Activated effector memory CD4-positive, alpha-beta T cell treated with anti-CD3 and anti-CD28 coated beads, Interleukin-2, amount 50 U/mL, for 16 hours (primary cell): ENCODE measurements at places on chromosomes 5 and 9.

DNA sequence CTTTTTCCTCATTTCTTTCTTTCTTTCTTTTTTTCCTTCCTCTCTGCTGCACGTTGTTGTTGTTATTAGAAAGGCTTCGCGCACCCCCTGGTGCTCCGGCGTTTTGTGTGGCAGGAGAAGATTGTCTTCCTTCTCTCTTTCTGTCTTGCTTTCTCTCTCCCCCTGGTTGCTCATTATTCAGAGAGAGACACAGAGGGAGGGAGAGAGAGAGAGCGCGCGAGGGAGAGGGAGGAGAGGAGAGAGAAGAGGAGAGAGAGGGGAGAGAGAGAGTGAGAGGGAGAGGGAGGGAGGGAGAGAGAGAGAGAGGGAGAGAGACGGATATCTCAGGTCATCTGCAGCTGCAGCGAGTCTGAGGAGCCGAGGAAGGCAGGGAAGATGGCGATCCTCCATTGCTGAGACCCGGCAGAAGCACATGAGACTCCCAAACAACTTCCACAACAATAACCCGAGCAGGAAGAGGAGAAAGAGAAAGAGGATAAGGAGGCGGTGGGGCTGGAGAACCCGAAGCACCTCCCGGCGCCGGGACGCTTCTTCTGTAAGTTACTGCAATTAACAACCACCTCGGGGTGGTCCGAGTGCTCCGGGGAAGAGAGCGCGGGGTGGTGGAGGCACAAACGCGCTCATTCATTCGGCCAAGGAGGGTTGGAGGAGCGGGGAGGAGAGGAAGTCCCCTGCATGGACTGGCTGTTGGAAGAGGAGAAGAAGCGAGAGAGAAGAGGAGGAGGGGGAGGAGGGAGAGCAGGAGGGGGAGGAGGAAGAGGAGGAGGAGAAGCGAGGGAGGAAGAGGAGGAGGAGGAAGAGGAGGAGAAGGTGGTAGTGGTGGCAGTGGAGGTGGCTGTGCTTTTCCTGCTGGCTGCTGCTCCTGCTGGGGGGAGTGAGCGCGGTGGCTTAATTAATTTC lies at the start of gene ZNF462:
Gene ZNF462 (plus strand): TSS at position 346 of the 900 bp plus-strand sequence. CDS start 60,218 bp downstream, outside the sequence.
- no peak for DNase-seq

DNA sequence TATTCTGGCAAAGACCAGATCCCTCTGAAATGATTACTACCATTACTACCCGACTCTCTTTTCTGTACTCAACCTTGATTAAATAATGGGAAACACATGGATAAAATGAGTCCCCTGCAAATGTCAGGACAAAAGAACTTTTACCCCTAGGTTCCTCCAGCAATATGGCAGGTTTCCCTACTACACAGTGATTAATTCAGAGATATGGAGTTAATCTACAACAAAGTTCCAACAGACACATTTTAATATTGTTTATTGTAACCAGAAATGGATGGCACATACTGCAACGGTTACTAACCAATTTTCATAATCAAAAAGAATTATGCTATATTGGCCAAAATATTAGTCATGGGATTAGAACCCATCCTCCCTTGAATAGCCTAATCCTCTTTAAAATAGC lies 294.8 kb downstream of the ATPSCKMT start:
- DNase-seq, result no peak

- DNase-seq, result no peak
Measured at GRCh38 chr9:105346273-105346672, 101.6 kb upstream of the FSD1L start.

- DNase-seq, result no peak
Measured at GRCh38 chr5:123949043-123949804, 437.2 kb downstream of the CSNK1G3 start.
